ENCODE measurements at places on chromosomes 6 and 20. TPM values are rescaled to one million over a fixed set of nuclear protein-coding genes. Genes with fewer than 3 reads are reported as not detected.

DNA sequence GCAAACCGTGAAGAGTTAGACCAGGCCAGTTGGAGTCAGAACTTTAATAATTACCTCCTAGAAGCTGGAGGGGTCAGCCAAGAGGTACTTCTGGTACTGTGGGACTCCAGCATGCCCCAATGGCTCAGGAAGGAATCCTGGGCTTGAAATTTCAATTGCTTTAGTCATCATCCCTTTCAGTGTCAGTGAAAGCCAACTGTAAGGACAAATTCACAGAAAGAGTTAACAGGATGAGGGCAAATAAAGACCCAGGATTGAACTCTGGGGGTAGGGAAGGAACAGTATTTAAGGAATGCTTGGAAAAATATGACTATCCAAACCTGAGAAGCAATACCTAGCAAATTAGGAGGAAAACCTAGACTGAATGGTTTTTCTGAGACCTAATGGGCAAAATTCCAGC is 735.1 kb upstream of the MARCKS start:
- peak; percentile 92 for DNase-seq

The GPR6 gene
- total RNA-seq: not detected

- no peak for DNase-seq
Measured at GRCh38 chr6:87675004-87675681, 26.9 kb downstream of the AKIRIN2 start.

DNA sequence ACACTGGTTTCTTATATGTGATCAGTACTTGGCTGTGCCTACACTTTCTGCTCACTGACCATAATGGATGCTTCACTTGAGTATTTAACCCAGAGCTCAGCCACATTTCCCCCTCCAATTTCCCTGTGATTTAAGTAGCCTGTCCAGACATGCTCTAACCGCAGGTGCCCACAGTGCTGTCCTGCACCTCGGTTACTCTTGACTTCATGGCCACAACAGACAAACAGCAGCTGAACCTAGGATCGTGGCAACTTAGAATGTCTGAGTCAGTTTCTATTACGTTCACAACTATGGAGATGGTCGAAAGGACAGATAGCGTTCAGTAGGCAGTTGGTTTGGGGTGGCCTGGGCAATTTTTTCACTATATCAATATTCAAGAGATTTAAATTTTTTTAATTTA is 306.9 kb upstream of the SGK1 start:
- DNase-seq: no peak

The TENT5A gene
- total RNA-seq: 11.5 TPM

The TPBG gene
- 33.2 TPM for total RNA-seq

DNA sequence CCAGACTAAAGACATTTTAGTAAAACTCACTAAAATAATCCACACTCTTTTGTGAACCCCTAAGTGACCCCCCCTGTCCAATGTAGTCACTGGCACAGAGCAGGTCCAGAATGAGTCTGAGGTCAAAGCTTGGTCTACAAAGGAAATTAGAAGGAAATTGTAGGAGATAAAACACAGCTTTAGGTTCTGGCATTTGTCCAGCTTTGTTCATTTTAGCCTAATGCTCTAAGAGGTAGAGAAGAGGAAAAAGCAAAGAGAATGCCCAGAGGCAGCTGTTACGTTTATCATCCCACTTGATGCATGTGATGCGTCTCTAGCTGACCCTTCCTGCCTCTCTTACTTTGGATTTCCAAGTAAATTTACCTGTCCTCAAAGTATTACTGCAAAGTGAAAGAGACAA is 62.5 kb downstream of the CNKSR3 start:
- DNase-seq: peak; percentile 66

The TRAPPC3L gene
- total RNA-seq: not detected
